ENCODE measurements at places on chromosomes 4 and X.

GRCh38 chr4:100414016-100414790 lies 103.6 kb downstream of the EMCN start:
- H3K27me3 ChIP-seq: no peaks in the 10 kb centered on the region
- H3K36me3 ChIP-seq: no peaks in the 10 kb centered on the region
- no peaks in the 10 kb centered on the region for H3K4me1 ChIP-seq
- H3K4me3 ChIP-seq: no peak overlapping the region
- no peak overlapping the region for H3K27ac ChIP-seq
- no peak for DNase-seq

GRCh38 chr4:188714501-188714900 lies 575.3 kb downstream of the TRIML1 start:
- H3K27ac ChIP-seq: no peak overlapping the region
- no peak for DNase-seq
- no peaks in the 10 kb centered on the region for H3K4me1 ChIP-seq
- H3K36me3 ChIP-seq: no peaks in the 10 kb centered on the region

GRCh38 chr4:183783991-183784553 lies 121.0 kb upstream of the STOX2 start:
- H3K27ac ChIP-seq: no peak overlapping the region
- H3K4me3 ChIP-seq: no peak overlapping the region
- no peaks in the 10 kb centered on the region for H3K4me1 ChIP-seq
- DNase-seq: no peak

DNA sequence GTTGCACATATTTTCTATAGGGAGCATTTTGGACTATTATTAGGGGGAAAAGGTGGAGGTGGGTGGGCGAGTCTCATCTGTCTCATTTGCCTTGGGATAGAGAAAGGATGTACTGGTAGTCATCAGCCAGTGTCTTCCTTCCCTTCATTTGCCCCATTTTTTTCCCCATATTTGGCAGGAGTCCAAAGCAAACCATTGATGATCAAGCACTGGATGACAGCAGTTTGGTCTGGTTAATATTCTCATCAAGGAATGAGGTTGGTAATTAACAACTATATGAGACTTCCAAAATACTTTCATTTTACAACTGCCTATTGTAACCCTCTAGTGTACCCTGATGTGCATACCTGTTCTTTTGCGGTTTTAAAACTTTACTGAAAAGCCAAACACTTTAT lies 22.6 kb upstream of the IGFBP7 start:
- H3K27ac ChIP-seq: peak overlapping the region; percentile 2
- DNase-seq: no peak
- H3K27me3 ChIP-seq: no peaks in the 10 kb centered on the region

DNA sequence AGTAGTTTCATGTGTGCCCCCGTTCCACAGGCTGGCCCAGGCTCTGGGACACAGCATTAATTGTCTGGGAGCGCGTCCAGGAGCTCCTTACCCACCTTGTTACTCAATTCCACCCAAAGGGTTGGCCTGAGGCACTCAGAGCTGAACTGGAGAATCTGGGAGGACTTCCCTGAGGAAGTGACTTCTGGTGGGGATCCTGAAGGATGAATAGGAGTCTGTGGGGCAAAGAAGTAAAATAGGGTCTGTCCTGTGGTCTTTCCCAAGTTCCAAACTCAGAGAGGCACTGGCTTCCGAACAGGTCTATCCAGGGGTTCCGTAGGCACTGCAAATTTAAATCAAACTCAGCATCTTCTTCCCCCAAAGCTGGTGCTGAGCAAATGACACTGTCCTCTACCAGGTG lies 204.3 kb downstream of the AFAP1 start:
- no peaks in the 10 kb centered on the region for H3K27me3 ChIP-seq
- no peak for DNase-seq
- no peak overlapping the region for H3K27ac ChIP-seq
- no peak overlapping the region for H3K4me3 ChIP-seq
- no peaks in the 10 kb centered on the region for H3K4me1 ChIP-seq
- no peaks in the 10 kb centered on the region for H3K36me3 ChIP-seq

GRCh38 chrX:15335135-15336022 lies at the start of gene PIGA:
Gene PIGA, minus strand, starts transcription at chrX:15335523. Its CDS starts 3,593 bp downstream, at chrX:15331930.
- peak within 1 kb of the TSS; percentile 48 for H3K4me3 ChIP-seq
- H3K27me3 ChIP-seq: no peaks in the 10 kb centered on the region
- no peaks in the 10 kb centered on the region for H3K36me3 ChIP-seq
- peak within 1 kb of the TSS; percentile 37 for H3K27ac ChIP-seq
- H3K4me1 ChIP-seq: no peaks in the 10 kb centered on the region

DNA sequence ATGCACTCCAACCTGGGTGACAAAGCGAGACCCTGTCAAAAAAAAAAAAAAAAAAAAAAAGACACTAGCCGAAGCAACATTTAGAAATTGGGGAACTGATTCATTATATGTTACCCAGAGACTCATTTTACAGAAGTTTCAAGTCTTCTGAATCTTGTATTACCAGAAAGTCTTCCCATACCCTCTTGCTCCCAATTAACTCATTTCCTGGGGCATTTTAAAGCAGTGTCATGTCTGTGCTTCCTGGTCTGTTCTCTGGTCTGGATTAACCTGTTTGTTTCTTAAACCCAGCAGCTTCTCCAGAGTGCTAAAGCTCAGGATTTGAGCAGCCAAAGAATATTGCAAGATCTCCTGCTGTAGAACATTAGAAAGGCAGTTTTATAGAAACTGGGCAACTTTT lies 43.7 kb downstream of the FRMPD3 start:
- H3K4me3 ChIP-seq: no peak overlapping the region
- no peak for DNase-seq
- no peaks in the 10 kb centered on the region for H3K27me3 ChIP-seq
- H3K27ac ChIP-seq: no peak overlapping the region
- no peaks in the 10 kb centered on the region for H3K36me3 ChIP-seq

DNA sequence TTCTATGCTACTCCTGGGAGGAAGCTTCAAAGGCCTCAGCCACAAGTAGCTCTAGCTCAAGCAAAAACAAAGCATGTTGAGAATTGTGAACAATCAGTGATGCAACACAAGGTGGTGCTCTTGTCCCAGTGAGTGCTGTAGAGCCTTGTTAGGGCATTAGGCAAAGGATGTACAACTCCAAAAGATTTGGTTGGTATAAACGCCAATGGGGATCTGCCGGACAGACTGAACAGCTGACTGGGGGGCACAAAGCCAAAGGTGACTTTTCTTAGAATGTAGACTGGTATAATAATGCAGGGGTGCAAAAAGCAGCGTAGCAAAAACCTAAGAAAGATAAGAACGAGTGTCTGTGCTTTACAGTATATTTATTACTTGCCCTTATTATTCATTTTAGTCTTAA lies 62.6 kb upstream of the ALB start:
- H3K36me3 ChIP-seq: no peaks in the 10 kb centered on the region
- H3K27ac ChIP-seq: no peak overlapping the region
- no peak for DNase-seq
- no peak overlapping the region for H3K4me3 ChIP-seq
- no peaks in the 10 kb centered on the region for H3K4me1 ChIP-seq

GRCh38 chr4:165010991-165011390 lies 20.8 kb upstream of the TRIM60 start:
- no peak overlapping the region for H3K4me3 ChIP-seq
- no peaks in the 10 kb centered on the region for H3K36me3 ChIP-seq
- DNase-seq: no peak
- no peaks in the 10 kb centered on the region for H3K27me3 ChIP-seq
- H3K27ac ChIP-seq: no peak overlapping the region
- H3K4me1 ChIP-seq: no peaks in the 10 kb centered on the region

GRCh38 chr4:73267050-73267449 lies 8.5 kb upstream of the ANKRD17 start:
- no peaks in the 10 kb centered on the region for H3K4me1 ChIP-seq
- H3K36me3 ChIP-seq: no peaks in the 10 kb centered on the region
- no peak for DNase-seq
- no peaks in the 10 kb centered on the region for H3K27me3 ChIP-seq
- no peak overlapping the region for H3K4me3 ChIP-seq
- no peak overlapping the region for H3K27ac ChIP-seq

DNA sequence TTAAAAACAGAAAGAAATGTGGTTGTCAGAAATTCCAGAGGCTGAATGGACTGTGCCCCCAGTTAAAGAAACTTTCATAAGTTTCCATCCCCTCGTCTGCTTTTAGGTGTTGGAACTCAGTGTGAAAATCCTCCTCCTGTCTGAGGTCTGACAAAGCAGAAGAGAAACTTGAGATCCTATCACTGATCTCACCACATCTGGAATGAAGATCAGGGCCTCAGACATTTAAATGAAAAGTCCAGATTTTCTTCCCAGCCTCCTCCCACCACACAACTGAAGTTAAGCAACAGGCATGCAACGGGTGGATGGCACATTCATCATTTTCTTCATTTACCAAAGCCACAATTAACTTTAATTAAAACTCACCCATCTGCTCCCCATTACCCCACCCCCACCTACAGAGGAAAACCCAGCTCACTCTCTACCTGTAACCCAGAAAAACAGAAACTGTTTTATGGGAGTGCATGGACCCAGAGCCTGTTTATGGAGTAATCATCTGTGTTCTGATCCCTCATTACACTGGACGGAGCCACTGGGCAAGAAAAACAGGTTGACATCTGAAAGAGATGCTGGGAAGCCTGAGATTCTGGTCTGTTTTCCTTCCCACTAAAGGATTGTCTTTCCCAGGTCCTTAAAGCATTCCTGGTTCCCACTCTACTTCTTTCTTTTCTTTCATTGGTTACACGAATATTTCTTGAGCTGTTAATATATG lies 58.1 kb upstream of the HOPX start:
- H3K27me3 ChIP-seq: no peaks in the 10 kb centered on the region
- H3K4me3 ChIP-seq: no peak overlapping the region
- no peaks in the 10 kb centered on the region for H3K36me3 ChIP-seq

DNA sequence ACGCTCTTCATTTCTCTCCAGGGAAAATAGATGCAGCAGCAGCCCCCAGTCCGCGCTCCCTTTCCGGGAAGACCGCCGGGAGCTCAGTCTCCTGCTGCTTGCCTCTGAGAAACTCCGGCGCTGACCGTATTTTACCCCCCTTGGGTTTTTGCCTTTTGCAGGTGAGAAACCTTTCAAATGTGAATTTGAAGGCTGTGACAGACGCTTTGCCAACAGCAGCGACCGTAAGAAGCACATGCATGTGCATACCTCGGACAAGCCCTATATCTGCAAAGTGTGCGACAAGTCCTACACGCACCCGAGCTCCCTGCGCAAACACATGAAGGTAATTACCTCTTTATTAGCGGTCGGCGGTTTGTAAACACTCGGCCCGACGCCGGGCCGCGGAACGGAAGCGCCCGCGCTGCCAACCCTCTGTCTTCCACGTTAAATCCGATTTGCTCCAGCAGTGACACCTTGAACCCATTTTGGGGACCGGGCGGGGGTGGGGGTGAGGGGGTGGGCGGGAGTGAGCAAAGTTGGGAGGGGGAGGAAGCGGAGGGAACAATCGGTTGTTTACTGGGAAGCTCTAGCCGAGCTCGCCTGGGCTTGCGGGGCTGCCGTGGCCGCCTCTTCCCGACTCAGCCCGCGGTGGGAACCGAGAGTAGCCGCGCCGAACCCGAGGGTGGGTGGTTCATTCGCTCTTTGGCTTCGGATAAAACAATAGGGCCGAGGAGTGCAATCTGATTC lies 3.0 kb downstream of the ZIC3 start:
- H3K4me3 ChIP-seq: no peak overlapping the region
- no peak for DNase-seq
- H3K27me3 ChIP-seq: peaks cover 81% of the 10 kb centered on the region
- H3K4me1 ChIP-seq: no peaks in the 10 kb centered on the region
- no peaks in the 10 kb centered on the region for H3K36me3 ChIP-seq

DNA sequence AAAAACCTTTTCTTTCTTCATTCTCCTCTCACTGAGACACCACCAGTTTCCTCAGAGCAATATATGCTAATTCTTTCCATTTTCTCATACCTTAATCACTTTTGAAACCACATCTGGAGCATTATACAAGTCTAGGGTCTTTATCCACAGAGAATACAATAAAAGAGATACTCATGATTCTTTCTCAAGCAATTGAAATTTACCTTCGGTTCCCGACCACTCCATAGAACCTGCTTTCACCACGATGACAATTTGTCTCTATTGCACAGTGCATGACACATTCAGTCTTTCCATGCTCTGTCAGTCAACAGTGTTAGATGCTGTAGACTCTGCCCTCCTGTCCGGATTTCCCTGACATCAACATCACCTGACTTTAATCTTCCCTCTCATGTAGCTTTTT lies 409.3 kb upstream of the NWD2 start:
- H3K36me3 ChIP-seq: no peaks in the 10 kb centered on the region
- H3K27ac ChIP-seq: no peak overlapping the region
- no peaks in the 10 kb centered on the region for H3K4me1 ChIP-seq
- H3K4me3 ChIP-seq: no peak overlapping the region
- no peak for DNase-seq

DNA sequence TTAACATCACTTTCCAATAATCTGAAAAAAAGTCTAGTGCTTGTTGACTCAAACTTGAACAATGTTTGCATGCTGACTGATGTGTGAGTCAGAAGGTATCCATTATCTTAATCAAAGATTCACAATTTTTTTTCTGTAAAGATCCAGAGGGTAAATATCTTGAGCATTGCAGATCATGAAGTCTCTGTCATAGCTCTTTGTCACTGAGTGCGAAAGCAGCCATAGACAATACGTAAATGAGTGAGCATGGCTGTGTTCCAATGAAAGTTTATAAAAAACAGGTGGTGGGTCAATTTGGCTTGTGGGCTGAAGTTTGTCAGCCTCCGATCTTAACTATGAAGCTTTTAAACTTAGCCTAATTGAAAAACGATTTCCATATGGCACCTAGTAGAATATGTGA lies 37.7 kb downstream of the NHS start:
- DNase-seq: no peak
- H3K4me3 ChIP-seq: no peak overlapping the region
- no peaks in the 10 kb centered on the region for H3K27me3 ChIP-seq
- no peaks in the 10 kb centered on the region for H3K4me1 ChIP-seq
- no peak overlapping the region for H3K27ac ChIP-seq

DNA sequence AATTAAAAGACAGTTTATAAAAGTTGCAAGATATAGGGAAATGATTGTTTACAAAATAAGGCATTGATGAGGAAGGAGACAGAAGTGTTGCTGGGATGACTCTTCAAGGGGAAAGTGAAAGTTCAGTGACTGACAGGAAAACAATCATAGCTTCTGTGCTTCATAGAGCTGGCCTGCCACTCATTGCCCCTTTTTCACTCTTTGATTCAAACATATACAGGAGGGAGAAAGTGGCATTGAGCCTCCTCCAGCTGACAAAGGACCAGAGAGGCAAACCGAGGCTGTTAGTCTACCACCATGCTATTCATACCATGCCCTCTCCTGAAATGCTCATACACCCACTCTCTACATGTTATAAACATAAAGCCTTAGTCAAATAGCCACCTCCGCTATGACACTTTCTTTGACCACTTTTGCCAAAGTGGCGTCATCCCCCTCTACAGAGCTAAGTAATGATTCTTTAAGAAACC lies 79.2 kb upstream of the ATOH1 start:
- no peaks in the 10 kb centered on the region for H3K27me3 ChIP-seq
- no peaks in the 10 kb centered on the region for H3K4me1 ChIP-seq
- no peak for DNase-seq
- no peaks in the 10 kb centered on the region for H3K36me3 ChIP-seq
- H3K27ac ChIP-seq: no peak overlapping the region
- H3K4me3 ChIP-seq: no peak overlapping the region

GRCh38 chr4:71558248-71558647 lies 219.4 kb downstream of the SLC4A4 start:
- no peak for DNase-seq
- H3K36me3 ChIP-seq: no peaks in the 10 kb centered on the region
- H3K4me1 ChIP-seq: no peaks in the 10 kb centered on the region
- no peak overlapping the region for H3K4me3 ChIP-seq
- H3K27me3 ChIP-seq: no peaks in the 10 kb centered on the region
- H3K27ac ChIP-seq: no peak overlapping the region
